T-helper 9 cell (primary cell): ENCODE measurements at places on chromosomes 7 and 10.

- DNase-seq = no peak
Measured at GRCh38 chr10:14692344-14693076, 82.2 kb downstream of the FAM107B start.

DNA sequence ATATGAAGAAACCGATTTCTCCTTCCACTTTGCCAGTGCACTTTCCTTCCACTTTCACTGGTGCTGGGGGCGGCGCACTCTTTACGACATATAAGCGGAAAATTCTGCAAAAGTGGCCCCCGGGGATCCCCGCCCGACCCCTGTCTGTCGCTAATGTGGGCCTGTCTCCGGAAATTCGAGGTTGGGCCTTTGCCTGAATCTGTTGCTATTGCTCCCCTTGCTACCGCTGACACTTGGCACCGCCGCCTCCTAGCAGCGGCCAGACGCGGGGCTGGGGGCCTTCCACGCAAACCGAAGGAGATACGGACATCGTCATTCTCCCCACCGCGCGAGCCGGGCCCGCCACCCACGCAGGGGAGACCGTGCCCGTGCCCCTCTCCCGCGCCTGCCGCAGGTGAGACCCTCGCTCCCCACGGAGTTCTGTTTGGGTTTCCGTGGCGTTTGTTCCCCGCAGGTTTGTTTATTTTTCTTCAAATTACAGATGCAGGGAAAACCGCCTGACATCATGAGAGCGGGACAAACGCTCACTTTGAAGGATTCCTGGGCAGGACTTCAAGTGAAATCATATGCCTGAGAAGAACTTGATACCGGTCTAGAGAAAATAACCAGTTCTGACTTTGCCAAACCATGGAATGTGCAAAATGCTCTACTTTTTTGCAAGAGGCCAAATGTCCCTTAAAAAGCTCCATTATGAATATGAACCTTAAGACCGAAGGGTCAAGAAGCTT, 5.0 kb downstream of the TWIST1 start:
- DNase-seq = no peak

DNA sequence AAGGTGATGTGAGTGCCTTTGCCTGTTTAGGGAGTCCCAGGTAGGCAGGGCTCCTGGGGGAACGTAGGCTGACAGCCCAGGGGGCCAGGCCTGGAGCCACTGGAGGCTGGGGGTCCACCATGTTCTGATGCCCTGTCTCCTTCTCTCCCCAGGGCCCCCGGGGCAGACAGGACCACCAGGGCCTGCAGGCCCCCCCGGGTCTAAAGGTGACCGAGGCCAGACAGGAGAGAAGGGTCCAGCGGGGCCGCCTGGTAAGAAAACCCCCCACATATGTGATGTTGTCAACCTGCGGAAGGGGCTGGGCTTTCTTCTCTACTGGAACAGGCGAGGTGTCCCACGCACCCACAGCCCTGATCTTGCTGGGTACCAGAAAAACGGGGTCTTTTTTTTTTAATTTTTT, 85.2 kb downstream of the MYL10 start:
- DNase-seq = no peak

- no peak for DNase-seq
Measured at GRCh38 chr7:116305485-116306408, 95.4 kb downstream of the TES start.

GRCh38 chr7:304574-305409, 14.8 kb downstream of the FOXL3 start:
- no peak for DNase-seq
